ENCODE measurements at places on chromosomes 5 and 9. TPM values are rescaled to one million over a fixed set of nuclear protein-coding genes. Genes with fewer than 3 reads are reported as not detected.

CCNO gene
- not detected for total RNA-seq

DNA sequence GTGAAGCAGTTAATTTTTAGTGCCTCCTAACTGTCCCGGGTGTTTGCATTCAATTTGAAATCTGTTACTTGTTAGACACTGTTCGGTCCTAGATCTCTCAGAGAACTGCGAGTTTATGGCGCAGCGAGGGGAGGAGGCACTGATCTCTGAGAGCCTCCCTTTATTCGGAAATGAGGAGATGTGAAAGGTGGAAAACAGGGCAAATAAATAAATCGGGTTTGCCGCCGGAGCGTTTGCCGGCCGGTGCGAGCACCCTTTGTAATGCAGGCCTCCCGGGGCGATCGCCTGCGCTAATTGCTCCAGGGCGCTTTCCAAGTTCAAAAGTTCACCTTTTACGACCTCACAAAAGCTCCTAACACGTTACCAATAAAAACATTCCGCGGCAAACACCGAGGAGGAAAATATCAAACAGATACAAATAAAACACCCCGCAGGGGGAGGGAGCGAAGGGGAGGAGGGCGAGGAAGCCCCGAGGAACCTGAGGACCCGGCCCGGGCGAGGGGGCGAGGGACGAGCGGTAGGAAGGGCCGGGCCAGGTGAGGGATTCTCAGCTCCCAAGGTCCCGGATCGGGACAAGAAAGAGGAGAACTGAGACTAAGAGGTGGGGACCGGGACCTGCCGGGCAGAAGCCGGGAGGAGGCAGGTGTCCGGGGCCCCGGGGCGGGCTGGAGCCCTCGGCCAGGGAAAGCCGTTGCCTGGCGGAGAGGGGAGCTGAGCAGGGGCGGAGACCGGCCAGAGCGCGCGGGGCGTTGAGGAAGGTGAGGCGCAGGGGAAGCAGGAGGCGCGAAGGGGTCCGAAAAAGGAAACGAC, 1.4 kb downstream of the NR6A1 start:
- ATAC-seq, result no peak

- no peak for ATAC-seq
These were observed 94.7 kb upstream of the DMAC1 start for GRCh38 chr9:7894231-7894630.

DNA sequence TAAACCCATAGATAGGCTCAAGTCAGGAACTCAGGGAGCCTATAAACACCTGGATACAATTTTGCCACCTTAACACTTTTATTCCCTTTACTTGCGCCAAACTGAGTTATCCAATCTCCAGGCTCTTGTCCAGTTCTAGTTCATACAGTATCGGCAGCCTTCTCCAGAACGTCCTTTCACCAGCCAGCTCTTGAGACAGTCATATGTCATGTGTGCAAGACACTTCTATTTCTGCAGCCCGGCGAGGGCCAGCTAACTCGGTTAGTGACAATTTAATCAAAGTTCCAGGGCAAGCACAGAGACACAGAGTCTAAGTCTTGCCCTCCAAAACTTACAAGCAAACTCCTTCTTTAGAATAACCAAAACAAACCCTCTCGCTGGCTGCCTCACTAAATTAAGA, 12.9 kb downstream of the ABCA1 start:
- ATAC-seq, result no peak

GRCh38 chr5:95721582-95722295, 9.4 kb upstream of the RHOBTB3 start:
- ATAC-seq, result no peak

DNA sequence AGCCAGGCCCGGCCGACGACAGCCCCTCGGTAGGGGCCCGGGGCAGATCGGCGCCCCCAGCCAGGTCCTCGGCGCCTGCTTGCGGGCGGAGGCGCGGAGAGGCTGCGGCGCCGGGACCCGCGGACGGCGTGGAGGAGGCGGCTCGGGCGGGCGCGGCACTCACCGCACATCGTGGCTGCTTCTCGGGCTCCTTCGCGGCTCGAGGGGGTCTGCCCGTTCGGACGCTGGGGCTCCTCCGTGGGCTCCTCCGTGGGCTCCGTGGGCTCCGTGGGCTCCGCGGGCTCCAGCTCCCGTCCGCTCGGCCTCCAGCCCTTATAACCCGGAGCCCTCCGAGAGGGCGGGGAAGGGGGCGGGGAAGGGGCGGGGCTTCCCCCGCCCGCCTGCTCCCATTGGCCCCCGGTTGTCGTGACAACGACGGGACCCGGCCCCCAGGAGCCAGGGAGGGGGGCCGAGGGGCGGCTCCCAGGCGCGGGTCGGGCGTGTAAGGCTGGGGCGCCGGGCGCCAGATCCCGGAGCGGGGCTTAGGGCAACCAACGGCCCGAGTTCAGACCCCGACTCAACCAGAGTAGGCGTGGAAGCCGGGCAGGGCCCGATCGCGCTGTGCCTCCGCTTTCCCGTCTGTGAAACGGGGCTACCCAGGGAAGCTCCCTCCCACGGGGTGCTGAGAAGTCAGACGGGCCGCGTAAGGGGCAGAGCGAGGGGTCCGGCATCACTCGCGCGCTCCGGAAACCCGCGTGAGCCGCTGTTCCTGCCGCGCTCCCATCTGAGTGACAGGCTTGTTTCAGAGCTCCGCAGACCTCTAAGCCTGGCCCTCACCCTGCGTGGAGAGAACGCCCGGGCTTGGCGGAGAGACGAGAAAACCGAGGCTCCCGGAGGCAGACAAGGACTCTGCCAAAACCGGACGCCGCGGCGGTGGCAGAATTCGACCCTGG, at the start of gene GFPT2:
Gene GFPT2 (minus strand): TSS at position 289 of the 932 bp plus-strand sequence. CDS start 119 bp downstream, at position 170.
- ATAC-seq, result peak; percentile 91

Data from gastroesophageal sphincter (tissue), 4 donors.